Activated naive CD4-positive, alpha-beta T cell treated with anti-CD3 and anti-CD28 coated beads, Interleukin-2, amount 10 ng/mL, durations not matched to agents 7 days and 5 days (primary cell): ENCODE measurements at places on chromosomes 2 and 18.
A peak's percentile ranks its signal among the peaks of the same experiment; 100 is the strongest.

DNA sequence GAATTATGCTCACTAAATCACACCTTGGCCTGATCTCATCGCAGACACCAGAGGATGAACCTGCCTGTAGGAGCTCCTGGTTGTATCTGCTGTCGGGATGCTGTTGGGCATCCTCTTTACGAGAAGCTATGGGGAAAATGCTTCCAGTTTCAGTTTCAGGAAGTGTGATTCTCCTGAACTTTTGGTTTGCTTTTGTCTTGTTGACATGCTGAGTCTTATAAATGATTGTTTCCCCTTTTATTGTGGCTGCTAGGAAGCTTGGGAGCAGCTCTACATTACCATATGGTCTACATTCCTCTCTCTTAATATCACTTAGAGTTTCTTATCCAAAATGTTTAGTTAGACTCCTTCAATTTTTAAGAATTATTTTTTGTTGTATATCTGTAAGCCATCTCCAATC lies 227.5 kb downstream of the MTX2 start:
- no peak for DNase-seq

DNA sequence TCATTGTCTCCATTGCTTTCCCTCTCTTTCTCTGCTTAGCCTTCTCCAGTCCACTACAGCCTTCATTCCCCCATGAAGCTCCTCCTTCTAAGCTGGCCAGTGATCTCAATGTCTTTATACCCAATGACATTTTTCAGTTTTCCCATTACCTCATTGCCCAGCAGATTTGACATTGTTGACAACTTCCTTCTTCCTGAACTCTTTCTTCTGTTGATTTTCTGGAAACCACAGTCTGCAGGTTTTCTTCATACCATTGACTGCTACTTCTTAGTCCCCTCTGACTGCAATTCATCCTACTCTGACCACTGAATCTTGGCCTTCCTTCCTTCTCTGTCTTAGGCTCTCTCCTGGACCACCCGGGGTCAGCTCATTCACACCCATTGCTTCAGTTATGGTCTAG lies 22.9 kb upstream of the SPP2 start:
- DNase-seq = no peak

- no peak for DNase-seq
Measured at GRCh38 chr18:67519592-67519991, 3.1 kb upstream of the DSEL start.

- peak; percentile 78 for DNase-seq
Measured at GRCh38 chr2:240557808-240558207, at the start of gene ANKMY1. Gene ANKMY1 (minus strand): TSS chr2:240557988. CDS start chr2:240557335, 653 bp downstream.

DNA sequence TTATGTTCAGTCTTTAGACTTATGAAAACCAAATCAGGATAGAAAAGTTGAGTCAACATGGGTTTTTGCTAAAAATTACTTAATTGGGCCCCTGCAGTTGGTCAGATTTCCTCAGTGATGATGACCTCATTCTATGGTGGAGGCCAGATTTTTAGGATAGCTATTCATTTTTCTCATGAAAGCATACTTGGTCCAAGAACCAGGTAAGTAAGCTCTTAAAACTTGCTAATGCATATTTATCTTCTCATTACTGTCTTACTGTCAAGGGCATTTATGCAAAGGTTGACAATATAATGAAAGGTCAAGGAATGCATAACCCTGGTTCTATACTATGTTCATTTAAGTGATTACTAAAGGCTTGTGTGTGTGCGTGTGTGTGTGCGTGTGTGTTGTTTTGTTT lies 650.6 kb downstream of the SATB2 start:
- no peak for DNase-seq

DNA sequence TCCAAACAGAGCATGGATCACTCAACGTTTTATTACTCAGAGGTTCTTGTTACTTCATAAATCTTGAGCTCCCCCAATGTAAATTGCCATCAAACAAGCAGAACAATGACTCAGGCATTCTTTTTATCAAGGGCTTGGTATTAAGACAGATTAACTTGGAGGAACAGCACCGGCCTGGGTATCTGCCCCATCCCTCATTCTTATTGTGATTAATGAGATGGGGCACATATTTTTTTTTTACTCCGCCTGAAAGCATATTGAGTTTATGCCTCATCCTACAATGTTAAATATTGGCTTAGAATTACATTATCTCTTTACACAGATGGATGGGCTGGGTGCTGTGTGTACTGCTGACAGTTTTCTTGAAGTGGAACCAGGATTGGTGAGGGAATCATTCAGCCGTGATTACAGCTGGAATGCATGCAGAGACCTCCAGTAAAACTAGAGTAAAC lies 387.3 kb downstream of the CLIP4 start:
- no peak for DNase-seq

- no peak for DNase-seq
Measured at GRCh38 chr18:37607281-37607680, 41.7 kb upstream of the CELF4 start.

- DNase-seq = no peak
Measured at GRCh38 chr18:11175266-11175979, 26.1 kb upstream of the PIEZO2 start.

GRCh38 chr2:205500065-205500464 lies 182.2 kb upstream of the NRP2 start:
- DNase-seq = no peak

GRCh38 chr2:187324631-187325030 lies 123.4 kb downstream of the CALCRL start:
- no peak for DNase-seq

DNA sequence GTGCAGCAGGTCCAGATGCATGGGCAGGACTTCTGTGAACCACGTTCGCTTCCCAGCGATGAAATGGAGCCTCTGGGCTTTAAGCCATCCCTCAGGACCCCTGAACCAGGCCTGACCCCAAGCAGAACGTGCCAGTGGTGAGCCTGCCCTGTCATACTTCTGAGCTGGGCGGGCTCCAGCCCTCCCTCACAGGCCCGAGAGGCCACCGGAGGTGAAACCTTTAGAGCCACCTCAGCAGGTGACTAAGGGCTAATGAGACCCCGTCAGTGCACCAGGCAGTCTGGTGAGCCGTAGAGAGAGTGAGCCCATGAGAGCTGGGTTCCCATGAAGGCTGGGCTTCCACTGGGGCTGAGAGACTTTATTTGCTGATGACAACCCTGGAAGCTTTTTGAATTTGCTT lies 8.9 kb upstream of the MAL start:
- DNase-seq = no peak

DNA sequence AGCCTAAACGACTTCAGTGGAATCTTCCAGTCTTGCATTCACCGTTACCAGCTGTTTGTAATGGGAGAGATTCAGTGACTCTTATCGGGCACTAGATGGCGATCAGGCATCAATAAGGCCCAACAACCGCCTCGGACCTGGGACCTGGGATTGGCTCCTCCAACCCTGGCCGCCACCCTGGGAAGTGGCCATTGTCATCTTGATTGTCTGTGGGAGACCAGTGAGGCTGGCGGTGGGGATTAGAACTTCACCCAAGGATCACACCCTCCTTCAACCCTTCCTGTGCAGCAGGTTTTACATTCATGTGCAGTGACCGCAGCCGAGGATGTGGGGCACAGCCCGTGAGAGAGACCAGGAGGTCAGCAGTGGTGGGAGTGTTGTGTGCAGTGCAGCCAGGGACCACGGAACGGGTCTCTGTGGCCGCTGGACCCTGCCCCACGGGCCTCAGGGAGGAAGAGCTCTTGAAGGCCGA lies 85.3 kb downstream of the SPP2 start:
- peak; percentile 66 for DNase-seq

GRCh38 chr2:233372855-233373254 lies 18.6 kb downstream of the DGKD start:
- no peak for DNase-seq

DNA sequence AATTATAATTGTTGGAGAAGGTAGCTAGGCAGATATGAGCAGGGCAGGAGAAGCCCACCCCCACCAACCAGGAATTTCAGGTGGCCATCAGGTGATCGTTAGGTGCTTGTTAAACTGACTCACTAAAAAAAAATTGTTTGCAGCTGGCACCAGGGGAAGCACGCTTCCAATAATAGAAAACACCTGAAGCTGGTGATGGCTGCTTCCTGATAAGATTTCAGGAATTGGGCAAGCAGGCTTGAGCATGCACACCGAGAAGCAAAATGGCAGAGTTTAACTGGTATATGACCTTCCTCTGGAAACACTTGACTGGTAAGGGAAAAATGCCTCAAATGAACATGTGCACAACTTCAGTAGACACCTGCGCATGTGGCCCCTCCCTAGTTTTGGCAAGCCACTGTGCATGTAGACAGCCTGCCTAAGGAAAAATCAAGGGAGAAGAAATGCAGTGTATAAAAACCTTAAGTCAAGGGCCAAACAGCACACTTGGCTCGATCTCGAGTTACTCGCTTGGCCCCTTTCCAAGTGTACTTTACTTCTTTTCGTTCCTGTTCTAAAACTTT lies 292.8 kb downstream of the CCDC85A start:
- DNase-seq = no peak

- DNase-seq = peak; percentile 72
Measured at GRCh38 chr2:96163768-96164429, 18.7 kb upstream of the DUSP2 start.

DNA sequence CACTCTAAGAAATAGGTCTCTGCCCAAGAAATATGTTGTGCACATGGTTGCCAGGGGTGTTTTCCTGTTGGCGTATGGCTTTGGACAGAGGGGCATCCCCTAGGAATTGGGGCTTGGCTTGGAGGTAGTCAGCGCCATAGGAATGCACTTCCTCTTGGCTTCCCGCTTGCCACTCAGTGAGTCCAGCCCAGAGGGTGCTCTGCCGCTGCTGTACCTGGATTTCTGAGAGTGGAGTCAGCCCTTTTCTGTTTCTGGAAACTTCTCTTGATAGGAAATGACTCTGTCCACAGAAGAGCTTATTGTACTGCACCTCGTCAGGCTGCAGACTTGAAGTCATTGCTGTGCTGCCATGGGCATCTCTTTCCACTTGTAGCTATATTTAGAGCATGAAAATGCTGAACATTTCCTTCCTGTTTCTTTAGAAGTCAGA lies 116.7 kb upstream of the MGAT5 start:
- peak; percentile 27 for DNase-seq

GRCh38 chr2:46951290-46952064 lies 35.9 kb upstream of the MCFD2 start:
- no peak for DNase-seq

DNA sequence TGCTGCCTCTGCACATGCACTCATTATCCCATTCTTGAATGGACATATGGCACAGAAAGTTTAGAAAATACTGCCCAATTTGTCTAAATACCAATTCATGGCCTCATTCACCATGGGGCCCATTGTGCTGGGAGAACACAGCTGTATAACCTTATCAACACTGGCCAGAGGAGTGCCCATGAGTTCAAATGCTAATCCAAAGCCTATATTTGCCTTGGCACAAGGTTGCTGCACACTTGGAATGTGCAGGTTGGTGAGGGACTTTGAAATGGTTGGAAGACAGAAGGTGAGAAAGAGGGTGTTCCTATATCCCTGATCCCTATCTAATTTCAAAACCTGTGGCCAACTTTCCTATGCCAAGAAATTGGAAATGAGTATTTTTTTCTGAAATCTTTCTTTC lies 693.9 kb upstream of the ID2 start:
- DNase-seq = no peak

- DNase-seq = no peak
Measured at GRCh38 chr2:56184500-56185011, 766 bp downstream of the CCDC85A start.

GRCh38 chr2:39266139-39266805 lies 22.5 kb upstream of the CDKL4 start:
- DNase-seq = peak; percentile 25

DNA sequence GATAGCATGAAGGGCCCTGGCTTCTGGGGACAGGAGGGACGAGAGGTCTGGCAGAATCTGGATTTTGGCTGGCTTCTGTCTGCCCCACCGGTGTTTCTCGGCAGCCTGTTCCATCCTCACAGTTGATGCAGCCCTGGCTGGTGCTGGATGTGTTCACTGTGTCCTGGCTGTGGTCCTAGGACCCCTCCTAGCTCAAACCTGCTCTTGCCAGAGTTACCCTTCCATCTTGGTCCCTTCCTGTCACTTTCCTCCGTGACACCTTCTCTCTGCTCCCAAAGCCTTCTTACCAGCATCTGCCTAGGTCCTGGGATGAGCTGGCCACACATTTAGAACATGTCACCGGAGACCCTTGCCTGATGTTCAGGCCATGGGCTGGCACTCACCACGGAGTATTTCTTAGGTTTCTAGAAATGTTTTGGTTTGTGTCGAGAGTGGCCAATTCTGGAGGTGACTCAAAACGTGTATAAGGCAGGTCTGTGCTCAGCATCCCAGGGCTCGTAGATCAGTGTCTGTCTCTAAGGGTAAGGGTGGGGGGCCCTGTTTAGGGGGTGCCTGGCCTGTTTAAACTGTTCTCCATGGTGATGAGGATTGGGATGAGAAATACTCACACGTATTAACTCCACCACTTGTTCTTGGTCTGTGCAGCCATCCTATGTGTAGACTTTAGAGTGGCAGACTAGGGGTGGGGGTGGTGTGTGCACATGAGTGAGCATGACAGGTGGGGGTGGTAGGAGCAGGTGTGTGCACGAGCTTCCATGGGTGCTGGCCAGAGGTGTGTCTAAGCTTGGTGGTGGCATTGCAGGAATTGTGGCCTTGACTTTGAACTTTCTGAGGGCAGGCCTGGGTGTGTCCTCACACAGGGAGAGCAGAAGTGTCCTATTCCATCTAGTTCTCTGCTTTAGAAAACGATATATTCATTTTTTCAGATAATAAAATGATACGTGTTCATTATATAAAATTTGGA lies 162.7 kb downstream of the DYSF start:
- DNase-seq = no peak

DNA sequence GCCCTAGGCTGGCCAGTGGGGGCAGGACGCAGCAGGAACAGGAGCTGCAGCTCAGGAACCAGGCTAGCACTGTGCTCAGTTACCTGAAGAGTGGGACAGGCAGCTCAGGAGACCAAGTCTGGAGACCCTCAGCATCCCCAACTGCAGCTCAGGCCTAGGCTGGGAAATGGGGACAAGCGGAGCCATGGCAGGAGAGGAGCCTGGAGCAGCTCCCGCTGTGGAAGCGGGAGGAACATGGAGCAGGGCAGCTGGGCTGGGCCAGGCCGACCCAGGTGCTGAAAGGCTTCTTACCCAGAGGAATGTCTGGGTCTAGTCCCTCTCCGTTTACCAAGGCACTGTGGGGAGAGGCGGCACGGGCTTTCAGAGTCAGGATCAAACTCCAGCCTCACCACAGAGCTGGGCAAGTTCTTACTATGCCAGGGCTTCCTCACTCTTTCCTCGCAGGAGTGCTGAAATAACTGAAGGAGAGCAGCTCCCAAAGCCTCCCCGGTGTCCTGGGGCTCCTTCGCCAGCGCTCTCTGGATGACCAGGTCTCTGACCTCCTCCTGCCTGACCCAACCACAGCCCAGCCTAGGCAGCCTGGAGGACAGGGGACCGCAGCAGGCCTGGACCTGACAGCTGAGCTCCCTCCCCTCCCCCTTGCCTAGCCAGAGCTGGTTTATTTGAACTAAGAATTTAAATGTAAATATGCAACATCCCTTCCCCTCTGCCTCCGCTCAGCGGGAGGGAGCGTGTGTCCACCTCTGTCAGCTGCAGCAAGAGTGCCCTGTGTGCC lies 247.8 kb upstream of the SIX2 start:
- no peak for DNase-seq

GRCh38 chr2:28689771-28690170 lies 61.9 kb upstream of the PPP1CB start:
- no peak for DNase-seq
